ENCODE measurements at places on chromosomes 12 and 14.

DNA sequence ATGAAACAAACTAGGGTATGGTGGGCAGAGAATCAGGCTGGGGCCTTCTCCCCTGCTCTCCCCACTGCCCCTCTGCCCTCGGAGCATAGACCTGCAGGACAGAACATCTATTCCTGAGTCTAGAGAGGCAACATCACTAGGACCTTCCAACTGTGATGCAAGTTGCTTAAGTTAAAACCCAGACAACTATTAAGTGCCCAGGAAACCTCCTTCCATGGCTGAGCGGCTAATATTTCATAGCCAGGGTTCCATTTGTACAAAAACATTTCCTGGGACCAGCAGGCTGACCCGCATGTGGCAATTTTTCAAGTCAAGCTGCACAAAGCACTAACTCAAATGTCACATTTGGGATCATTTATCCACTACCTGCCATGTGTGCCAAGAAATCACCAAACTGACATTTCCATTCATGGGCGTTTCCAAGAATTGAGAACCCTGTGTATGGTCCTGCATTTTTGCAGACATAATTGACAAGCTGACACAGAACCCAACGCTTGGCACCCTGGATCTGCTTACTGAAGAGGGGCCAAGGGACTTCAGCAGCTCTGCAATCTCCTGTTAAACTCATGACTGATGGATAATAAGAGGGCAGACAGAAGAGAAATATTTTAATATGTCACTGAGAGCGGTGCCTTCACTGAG is 32.7 kb downstream of the NT5DC3 start:
- no peak for DNase-seq

- DNase-seq: no peak
Measured at GRCh38 chr14:84144166-84144565, 1385.8 kb upstream of the FLRT2 start.

- DNase-seq: no peak
Measured at GRCh38 chr12:12883369-12884001, 7.9 kb upstream of the GPRC5A start.

DNA sequence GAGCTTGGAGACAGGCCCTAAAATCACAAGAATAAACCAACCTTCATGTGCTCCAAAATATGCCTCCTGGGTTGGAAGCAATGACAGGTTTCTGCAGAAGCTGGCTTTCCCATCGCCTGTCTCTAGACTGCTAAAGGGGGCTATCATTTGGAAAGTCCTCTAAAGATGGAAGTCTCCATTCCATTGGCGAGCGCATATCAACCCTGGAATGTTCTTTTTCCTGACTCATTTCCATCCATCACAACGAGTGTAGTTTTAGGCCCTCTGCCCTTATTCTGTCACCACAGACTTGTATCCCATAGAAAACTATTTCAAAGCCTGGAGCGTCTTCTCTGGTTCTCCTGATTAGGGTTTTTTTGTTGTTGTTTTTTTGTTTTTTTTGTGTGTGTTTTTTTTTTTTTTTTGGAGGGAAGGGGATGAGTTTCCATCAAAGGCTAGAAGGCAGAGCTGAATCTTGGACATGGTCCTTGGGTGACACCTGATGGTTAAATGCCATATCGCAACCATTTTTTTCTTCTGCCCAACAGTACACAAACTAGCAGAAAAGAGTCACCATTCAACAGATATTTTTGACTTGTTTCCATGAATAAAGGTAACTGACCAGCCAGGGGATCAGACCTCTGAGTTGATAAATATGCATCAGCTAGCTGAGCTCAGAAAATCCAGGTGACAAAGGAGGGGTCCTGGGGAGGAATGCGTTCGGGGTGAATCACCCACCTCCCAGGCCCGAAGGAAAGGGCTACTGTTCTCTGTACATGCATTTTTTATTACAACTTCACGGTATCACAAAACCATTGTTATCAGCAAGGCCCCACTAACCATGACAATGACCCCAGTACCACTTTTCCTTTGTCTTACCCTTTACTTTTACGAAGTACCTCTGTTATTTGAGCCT is 40.5 kb downstream of the KCNA5 start:
- no peak for DNase-seq

GRCh38 chr12:61993734-61994345 is 266.4 kb upstream of the USP15 start:
- no peak for DNase-seq

- DNase-seq: peak; percentile 85
Measured at GRCh38 chr12:32535288-32535999, 136.1 kb downstream of the FGD4 start.
